Tracheal epithelial cell (primary cell): ENCODE measurements at places on chromosomes 3 and 15. TPM values are rescaled to one million over a fixed set of nuclear protein-coding genes. Genes with fewer than 3 reads are reported as not detected.

The FBXO40 gene
- total RNA-seq: not detected in 2 replicates

The HTD2 gene
- 10.6 and 22.8 TPM in 2 replicates for total RNA-seq

The KBTBD13 gene
- under 0.01 TPM in 1 of 2 replicates, not detected in the other for total RNA-seq

The C3orf85 gene
- total RNA-seq: not detected in 2 replicates

The KLHL40 gene
- not detected in 2 replicates for total RNA-seq

The SERPINI2 gene
- total RNA-seq: not detected in 2 replicates

The KNG1 gene
- total RNA-seq: not detected in 2 replicates

The NEK10 gene
- 0.72 and 2.6 TPM in 2 replicates for total RNA-seq

The CHRM5 gene
- total RNA-seq: not detected in 2 replicates

The PYGO1 gene
- 1.4 and 3.6 TPM in 2 replicates for total RNA-seq

The TM4SF1 gene
- 79.7 and 277 TPM in 2 replicates for total RNA-seq

The TNFSF10 gene
- 30.5 and 113 TPM in 2 replicates for total RNA-seq

The RBP2 gene
- not detected in 2 replicates for total RNA-seq

The GOLGA8M gene
- not detected in 2 replicates for total RNA-seq
